Effector memory CD4-positive, alpha-beta T cell (primary cell): ENCODE measurements at places on chromosomes 5 and 9.

GRCh38 chr9:134325096-134325812 is 1.0 kb upstream of the RXRA start:
- DNase-seq: no peak

GRCh38 chr9:19464061-19464763 is 55.4 kb downstream of the ACER2 start:
- no peak for DNase-seq

GRCh38 chr5:107813559-107813958 is 142.8 kb upstream of the EFNA5 start:
- DNase-seq: no peak

GRCh38 chr5:154771383-154771901 is 16.3 kb downstream of the LARP1 start:
- no peak for DNase-seq

GRCh38 chr9:118883411-118883810 is 485.8 kb downstream of the BRINP1 start:
- no peak for DNase-seq

- DNase-seq: no peak
Observed at GRCh38 chr5:170638051-170638450, 134.2 kb downstream of the KCNIP1 start.

GRCh38 chr5:169873642-169874041 is 106.7 kb downstream of the INSYN2B start:
- no peak for DNase-seq

DNA sequence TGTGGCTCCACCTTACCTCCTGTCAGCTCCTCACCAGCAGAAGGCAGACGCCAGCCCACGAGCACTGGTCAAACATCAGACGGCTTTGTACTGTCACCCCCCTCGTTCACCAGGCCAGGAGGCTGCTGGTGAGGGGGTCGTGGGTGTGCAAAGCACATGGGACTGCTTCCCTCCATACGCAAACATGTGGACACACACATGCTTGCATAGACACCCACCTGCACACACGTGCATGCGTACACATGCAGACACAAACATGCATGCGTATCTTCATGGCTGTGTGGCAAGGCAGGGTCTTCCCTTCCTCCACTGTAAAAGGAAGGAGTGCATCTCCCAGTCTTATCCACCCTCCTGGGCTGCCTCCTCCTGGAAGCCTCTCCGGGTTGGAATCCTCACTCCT is 178.5 kb downstream of the OLFM1 start:
- no peak for DNase-seq

DNA sequence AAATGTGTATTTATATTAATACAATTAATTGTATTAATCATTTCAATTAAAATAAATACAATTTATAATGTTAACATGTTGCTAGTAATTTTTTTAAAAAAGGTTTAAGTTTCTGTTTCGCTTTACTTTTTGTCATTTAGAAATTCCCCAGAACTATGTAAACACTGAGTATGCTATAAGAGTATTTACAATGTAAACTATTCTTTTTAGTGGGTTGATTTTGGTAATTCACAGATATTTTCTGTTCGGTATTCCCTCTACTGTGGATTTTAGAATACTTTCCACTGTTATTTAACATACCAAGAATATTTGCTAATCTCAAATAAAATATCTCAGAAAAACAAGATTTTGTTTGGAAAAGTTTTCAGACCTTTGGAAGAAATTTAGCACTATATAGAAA is 1564.4 kb downstream of the EFNA5 start:
- DNase-seq: no peak

- no peak for DNase-seq
Observed at GRCh38 chr5:14364576-14365472, 216.8 kb upstream of the OTULINL start.

GRCh38 chr5:196350-196749 is 5.1 kb downstream of the LRRC14B start:
- no peak for DNase-seq

DNA sequence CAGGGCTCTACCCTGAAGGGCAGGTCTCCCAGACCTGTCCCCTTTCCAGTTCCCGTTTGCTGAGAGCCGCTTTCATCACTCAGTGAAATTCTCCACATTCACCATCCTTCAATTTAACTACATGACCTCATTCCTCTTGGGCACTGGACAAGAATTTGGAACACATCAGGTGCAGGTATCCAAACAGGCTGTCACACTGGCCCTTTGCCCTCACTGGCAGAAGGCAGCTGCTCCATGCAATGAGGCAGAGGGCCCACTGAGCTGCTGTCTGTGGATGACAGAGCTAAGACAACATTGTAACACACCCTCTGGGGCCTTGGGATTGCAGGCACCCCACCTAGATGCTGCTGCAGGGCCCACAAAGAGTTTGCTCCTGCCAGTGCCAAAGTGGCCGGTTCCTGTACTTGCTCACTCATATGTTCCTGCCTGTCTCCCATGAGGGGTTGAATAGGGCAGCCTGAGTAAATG is 55.1 kb downstream of the ACTL7B start:
- no peak for DNase-seq

DNA sequence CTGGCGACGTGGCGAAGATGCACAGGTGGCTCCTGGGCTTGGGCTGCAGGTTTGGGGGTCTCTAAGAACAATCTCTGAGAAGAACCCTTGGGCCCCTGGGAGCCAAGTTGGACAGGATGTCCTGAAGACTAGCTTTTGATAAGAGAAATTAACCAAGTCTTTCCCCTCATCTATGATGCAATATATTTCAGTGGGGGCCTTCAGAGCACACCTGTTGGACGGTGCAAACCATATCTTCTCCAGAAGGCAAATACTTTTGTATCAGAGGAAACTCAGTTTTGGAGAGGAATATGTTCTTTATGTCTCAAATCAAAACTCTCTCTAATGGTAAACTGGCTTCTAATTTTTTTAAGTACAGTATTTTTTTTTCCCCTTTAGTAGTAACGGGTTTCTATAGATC is 28.6 kb downstream of the OTULIN start:
- no peak for DNase-seq

DNA sequence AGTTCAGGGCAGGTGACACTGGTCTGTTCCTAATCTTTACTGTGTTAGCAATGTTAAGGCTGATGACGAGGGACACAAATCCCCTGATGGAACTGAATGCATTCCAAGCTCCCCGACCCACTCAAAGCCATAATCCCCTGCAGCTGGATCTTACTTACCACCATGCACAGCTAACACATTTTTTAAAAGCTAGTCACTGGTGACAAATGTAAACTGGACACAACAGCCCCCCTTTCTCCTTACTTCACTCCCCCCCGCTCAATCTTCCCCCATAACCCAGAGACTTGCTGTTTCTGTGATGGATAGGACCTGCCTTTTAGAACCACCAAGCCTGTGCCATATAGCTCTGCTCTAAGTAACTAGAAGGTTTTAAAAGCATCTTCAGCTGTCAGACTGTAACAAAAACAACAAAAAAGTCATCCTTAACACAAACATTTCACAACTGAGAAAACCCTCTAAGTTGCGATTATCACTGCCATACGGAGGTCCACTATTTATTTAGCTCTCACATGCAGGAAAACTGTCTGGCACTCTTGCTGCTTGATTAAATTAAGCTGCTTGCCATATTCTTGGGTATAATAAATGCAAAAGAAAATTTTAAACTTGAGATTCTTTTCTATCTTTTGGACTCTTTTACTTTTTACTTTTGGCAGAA is 44.4 kb downstream of the BNC2 start:
- DNase-seq: no peak
